ENCODE measurements at places on chromosomes 3 and 15. TPM values are rescaled to one million over a fixed set of nuclear protein-coding genes. Genes with fewer than 3 reads are reported as not detected.

- no peak for DNase-seq
Observed at GRCh38 chr3:158443632-158444031, 127.4 kb upstream of the MLF1 start.

DNA sequence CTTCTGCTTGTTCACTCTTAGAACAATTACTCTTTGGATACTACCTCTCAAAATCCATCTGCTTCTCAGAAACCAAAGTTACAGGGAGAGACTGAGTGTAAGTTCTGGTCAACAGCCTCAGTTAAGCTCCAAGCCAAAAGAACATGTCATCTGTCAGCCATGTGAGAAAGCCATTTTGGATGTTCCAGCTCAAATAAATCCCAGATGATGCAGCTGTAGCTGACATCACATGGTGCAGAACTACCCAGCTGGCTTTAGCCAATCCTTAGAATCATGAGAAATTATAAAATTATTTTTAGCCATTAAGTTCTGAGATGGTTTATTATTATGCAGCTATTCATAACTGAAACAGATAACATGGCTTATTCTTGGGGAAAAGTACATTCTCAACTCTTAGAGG, 696.0 kb downstream of the ZNF385D start:
- no peak for DNase-seq

- DNase-seq = no peak
Observed at GRCh38 chr15:37397266-37398022, 297.1 kb upstream of the MEIS2 start.

GRCh38 chr3:40166997-40167396, 142.5 kb upstream of the EIF1B start:
- DNase-seq = no peak

DNA sequence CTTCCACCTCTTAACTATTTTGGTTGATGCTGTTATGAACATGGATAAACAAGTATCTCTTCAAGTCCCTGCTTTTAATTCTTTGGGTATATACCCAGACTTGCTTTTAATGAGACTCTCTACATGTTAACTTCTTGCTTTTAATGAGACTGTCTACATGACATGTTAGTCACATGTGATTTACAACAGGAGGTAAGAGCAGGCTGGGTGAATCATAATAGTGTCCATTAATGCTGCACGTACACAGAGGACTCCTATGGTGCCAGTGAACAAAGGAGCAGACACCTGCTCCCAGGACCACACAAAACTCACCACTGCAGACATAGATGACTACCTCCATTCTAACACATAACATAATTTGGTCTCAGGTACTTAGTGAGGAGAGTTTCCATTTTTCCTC, 273.4 kb upstream of the NSMCE3 start:
- DNase-seq = no peak

- no peak for DNase-seq
Observed at GRCh38 chr15:35669021-35669420, 123.1 kb upstream of the DPH6 start.

- DNase-seq = no peak
Observed at GRCh38 chr15:56367156-56367555, 1.9 kb downstream of the TEX9 start.

Gene GOLGA6L25
- total RNA-seq = not detected

Gene NOX5
- total RNA-seq = 0.09 TPM
